ENCODE measurements at places on chromosomes 4 and X.

DNA sequence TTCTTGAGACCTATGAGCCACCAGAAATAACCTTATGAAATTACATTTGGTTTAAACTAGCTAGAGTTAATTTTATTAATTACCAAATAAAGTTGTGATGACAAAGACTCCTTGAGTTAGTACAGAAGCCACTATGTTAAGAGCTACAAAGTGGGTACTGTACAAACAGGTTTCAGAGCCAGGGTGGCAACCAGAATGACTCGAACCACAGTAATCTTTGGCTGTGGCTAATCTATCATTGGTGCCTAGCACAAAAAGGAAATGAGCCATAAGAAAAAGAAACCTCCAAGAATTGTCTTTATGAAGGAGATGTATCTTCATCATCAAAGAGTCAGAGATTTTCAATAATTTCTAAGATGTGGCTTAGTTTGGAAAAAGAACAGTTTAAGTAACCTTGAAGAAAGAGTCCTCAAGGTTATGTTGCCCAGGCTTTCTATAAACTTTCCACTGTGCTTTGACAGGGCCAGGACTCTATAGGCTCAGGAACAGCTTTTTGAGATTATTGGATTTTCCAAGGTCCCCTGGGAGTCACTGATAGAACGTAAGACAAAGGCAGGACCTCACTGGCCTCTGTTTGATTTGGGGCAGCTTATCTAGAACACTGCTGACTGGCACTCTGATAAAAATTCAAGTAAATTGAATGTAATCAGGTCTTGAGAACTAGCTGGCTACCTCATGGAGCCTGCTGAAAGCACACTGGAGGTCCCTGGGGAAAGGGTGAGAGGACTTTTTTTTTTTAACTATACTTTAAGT is 777.7 kb downstream of the STIM2 start:
- ATAC-seq: no peak

GRCh38 chr4:72111863-72112262 is 80.1 kb downstream of the NPFFR2 start:
- no peak for ATAC-seq

DNA sequence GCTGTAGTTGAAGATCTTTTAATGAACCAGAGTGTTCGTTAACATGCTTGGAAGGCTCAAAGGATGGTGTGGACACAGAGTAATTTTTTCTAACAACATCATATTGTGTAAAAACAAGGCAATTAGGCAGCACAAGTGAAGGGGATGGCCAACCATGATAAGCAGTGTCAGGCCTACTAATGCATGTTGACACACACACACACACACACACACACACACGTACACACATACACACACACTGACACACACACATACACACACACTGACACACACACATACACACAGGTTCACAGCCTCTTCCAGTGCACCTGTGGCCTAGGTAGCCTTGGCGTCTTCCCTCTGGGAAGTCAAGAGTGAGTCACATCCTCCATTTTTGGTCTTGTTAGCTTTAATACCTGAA is at the start of gene SUPT20HL1:
Gene SUPT20HL1, plus strand, starts transcription at position 368 of the 400 bp plus-strand sequence. CDS start 2,122 bp downstream, outside the sequence.
- no peak for ATAC-seq

DNA sequence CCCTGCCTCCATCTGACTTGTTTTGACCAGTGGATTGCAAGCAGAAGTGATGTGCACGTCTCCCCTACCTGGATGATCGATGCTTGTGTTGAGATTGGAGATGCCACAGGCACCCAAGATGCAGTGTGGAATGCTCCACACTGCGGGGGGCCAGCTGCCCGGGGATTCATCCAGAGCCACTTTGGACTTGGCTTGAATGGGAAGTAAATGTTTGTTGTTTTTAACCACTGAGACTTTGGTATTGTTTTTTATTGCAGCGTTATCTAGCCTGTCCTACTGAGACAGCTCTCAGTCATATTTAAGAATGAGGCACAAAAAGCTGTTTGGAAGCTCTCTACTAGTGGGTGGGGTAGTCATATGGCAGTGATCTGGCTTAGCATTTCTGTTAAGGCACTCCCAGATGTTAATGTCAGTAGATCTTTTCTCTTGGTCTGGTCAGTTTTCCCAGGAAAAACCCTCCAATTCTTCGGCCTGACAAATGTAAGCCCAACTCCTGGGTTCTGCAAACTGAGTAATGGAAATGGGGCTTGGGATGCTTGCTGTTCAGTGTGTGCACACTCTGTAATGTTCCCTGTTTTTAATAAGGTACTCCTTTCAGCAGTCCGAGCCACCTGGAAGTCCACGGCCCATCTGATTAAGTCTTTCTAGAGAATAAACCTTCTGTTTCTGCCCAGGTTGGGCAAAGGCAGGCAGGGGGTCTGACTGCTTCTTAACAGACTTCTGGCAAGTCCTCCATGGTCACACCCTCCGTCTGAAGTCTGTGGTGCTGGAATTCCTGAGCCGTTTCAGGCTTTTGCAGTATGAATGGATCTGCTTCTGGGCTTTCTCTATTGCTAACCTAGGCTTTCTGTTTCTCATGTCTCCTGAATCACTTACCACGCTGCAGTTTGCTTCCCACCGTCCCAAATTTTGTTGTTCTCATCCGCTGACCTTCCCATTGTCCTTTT is 74.8 kb downstream of the WWC2 start:
- ATAC-seq: no peak

GRCh38 chr4:47043821-47044220 is 12.5 kb downstream of the GABRB1 start:
- ATAC-seq: no peak

DNA sequence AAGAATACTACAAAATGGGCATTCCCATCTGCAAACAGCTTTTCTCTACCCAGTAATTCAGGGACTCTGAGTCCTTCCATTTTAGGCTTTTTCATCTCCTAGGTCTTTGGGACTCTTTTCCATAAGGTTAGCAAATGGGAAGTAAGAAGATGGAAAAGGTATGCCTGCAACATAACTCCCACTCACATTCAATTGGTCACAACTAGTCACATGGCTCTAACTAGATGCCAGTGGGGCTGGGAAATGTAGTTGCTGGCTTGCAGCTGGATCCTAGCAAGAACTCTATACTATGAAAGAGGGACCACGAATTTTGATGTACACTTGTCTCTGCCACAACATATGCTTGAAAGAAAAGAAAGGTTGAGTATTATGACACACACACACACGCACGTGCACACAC is 954.9 kb upstream of the FTHL17 start:
- no peak for ATAC-seq

DNA sequence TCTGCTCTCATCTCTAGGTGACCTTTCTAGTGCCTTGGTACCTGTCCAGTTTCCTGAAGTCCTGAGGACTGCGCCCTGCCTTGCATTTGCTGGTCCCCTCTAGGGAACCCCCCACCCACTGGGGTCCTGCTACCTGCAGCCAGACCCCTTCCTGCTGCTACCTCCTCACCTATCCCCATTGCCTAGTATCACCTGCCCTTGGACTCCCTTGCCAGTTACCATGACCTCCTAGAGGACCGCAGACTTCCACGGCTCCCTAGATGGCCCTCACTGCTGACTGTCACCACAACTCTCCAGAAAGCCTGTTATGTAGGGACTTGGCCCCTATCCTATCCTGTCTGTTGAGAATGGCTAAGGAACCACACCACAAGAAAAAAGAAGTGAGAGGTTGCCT is 166.6 kb downstream of the EFNB1 start:
- no peak for ATAC-seq

DNA sequence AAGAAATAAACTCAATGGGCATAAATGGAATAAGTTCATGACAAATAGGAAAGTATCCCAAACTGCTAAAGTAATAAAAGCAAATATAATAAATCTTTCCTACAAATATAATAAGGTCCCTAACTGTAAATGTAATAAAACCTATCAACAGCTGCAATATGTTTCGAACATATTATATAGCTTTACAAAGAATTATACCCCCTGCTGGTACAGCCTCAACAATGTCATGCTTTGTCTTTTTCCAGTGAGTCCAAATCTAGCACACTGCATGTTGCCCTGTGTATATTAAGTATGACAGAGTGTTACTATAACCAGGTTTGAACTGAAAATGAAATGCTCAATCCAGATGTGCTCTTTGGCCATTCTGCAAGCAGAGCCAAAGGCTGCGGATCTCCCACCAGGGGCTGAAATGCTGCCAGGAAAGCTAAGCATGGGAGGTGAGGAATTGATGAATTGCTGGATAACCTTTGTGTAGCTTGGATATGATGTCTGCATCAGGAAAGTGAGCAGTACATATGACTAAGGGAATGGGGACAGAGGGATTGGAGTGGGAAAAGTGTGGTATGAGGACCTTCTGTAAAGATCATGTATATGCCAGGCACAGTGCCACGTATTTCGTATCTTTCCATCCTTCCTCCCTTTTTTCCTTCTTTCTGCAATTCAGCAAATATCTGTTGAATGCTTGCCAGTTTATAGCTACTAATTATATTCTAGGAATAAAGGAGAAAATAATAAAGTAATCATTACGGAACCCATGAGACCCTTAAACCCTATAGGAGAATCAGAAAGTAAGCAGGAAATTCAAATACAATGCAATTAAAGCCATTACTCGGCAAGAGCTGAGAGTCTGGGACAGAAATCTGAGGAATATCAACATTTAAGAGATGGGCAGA is 954.6 kb upstream of the LCORL start:
- ATAC-seq: no peak

DNA sequence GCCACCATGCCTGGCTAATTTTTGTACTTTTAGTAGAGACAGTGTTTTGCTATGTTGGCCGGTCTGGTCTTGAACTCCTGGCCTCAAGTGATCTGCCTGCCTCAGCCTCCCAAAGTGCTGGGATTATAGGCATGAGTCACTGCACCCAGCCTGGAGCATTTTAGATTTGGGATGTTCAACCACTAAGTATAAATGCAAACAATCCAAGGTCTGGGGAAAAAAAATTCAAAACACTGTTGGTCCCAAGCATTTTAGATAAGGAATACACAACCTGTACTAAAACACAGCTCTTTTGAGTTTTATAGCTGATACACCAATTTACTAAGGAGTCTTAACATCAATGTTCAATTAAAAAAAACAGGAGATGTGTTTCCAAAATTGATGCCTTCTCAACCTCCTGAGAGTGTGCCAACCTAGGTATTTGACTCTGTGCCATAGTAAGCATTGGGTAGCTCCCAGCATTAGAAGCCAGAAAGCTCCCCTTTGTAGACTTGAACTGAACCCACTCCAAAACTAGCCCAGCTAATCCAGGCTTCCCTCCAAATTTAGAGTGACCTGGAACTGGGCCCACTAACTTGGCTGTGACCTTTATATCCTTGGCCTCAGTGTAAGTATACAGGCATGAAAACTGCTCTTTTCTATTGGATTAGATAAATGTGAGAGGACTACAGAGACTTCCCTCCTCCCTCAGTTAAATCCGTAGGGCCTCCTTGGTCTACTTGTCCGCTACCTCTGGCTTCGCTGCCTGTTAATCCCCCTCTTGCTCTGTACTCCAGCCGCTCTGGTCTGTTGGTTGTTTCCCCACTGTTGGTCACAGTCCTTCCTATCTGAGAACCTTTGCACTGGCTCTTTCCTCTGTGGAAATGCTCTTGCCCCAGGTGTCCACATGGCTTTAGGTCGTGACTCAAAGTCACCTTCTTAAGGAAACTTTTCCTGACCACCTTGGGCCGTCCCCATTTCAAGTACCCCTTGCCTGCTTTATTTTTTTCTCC is 77.6 kb downstream of the CCKAR start:
- ATAC-seq: no peak

DNA sequence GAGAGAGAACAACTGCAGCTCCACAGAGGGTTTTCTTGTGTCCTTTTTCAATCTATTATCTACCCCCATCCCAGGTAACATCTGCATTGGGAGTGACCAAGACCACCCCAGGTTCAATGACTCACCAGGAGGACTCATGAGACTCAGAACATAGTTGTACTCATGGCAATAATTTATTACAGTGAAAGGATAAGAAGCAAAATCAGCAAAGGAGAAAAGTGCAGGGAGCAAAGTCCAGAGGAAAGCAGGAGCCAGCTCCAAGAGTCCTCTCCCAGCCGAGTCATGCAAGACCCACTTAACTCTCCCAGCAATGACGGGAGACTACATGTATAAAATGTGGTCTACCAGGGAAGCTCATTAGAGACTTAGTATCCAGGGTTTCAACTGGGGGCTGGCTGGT is 129.5 kb upstream of the RBPJ start:
- ATAC-seq: no peak
